Nucleus accumbens (tissue), 56 donors: ENCODE measurements at places on chromosomes 3 and 15.

DNA sequence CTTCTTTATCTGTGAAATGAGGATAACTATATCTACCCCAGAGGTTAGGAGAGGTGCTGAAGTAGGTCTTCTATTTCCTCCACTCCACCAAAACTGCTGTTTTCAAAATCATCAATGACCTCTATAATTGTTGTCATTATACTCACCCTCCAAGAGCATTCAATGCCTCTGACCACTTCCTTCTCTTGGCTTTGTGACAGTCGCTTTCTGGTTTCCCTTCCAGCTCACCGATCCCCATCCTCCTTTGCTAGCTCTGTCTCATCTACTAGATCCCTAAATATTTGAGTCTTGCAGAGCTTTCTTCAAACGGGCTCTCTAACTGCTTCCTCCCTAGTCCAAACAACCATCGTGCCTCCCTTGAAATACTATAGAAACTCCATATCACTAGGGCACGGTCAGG, 153.5 kb downstream of the RPLP1 start:
- no peak for DNase-seq

DNA sequence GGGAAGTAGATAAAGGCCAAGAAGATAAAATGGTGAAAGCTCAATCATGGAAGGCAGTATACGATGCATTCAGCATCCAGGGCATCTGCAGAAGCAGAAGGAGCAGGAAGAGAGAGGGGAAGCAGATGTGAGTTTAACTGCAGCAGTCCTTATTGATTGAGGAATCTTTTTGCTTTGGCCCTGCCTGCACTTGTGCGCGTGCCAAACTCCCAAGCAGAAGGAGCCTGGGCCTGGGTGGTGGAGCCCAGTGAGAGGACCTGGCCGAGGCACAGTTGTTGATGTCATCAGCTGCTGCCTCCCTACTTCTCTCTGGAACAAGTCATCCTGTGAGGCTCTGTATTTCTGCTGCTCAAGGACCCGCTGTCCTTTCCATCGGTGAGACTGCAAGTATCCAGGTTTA, 65.5 kb upstream of the ROPN1 start:
- DNase-seq: no peak

GRCh38 chr15:31387092-31387478, 60.5 kb downstream of the KLF13 start:
- DNase-seq: no peak

- no peak for DNase-seq
Measured at GRCh38 chr3:144343343-144343742, 371.7 kb downstream of the DIPK2A start.

DNA sequence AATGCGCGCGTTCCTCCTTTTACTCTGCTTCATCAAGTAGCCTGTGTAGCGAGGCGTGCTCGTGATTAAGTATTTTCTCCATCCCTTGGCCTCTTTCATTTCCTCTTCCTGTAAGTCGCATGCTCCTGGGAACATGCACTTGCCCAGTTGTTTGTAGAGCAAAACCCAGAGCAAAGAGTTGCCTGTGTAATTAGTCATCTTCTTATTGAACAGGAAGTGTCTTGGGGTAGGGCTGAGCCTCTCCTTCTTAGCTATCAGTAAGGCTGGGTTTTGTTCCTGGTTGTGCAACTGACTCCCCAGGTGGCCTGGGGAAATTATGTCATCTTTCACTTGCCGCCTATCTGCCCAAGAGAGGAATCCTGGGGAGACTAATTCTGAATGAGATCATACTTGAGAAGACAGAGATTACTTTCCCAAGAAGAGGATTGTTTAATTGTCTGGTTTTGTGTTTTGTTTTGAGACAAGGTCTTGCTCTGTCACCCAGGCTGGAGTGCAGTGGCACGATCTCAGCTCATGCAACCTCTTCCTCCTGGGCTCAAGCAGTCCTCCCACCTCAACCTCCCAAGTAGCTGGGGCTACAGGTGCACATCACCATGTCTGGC, 14.9 kb downstream of the LIPH start:
- DNase-seq: no peak

GRCh38 chr15:53272116-53272515, 482.0 kb upstream of the ONECUT1 start:
- DNase-seq: no peak

- DNase-seq: no peak
Measured at GRCh38 chr3:38549957-38550840, 54.1 kb downstream of the EXOG start.

DNA sequence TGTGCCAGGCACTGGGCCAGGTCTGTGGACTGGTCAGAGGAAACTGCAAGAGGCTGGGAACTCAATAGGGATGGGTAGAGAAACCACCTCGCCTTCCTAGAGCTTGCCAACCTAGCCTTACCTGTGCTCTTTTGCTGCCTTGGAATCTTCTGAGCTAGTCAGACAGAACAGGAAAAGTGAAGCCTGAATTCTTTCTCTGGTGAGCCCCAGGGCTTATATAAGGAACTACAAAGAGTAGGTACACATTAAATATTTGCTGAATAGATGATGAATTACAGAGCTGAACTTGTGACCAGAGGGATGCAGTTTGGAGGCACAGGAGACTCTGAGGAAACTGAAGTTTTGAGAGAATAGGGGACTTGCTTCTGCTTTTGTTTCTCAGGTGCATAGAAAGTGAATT, 15.6 kb upstream of the FBXW12 start:
- no peak for DNase-seq

DNA sequence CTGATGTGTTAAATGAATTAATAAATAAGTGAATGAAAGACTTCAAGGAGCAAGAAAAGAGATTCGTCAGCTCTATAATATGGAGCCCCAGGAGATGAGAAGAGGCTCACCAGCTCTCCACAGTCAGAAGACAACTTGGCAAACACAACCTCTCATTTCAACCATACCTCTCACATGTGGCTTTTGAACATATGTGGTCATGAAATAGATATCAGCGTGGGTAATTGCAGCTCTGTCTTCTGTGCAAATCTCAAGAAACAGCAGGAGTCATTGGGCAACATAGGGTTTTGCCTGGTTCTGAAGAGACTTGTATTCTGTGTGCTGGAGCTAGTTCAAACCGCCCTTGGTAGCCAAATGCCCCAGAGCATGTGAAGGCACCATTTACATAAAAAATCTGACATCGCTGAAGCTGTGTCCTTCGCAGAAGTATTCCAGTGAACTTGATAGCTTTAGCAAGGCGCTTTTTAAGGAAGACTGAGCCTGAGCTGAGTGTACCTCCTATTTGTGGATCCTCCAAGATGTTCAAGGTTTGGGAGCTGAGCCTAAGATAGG, 8.4 kb downstream of the CX3CR1 start:
- DNase-seq: no peak

DNA sequence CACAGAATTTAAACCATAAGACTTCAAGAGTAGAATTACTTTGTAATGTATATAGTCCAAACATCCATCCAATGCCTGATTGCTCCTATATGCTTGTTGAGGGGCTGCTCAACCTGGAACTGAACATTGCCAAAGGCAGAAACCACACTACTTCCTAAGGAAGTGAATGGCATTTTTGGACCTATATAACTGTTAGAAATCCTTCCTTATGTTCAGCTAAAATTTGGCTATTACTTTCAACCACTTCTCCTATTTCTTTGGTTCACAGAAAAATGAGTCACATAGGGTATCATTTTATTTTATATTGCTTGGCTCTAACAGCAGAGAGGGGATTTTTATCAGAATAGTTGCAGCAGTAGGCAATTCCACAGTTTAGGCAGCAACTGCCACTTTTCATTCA, 342.1 kb downstream of the SLC9A9 start:
- DNase-seq: no peak

DNA sequence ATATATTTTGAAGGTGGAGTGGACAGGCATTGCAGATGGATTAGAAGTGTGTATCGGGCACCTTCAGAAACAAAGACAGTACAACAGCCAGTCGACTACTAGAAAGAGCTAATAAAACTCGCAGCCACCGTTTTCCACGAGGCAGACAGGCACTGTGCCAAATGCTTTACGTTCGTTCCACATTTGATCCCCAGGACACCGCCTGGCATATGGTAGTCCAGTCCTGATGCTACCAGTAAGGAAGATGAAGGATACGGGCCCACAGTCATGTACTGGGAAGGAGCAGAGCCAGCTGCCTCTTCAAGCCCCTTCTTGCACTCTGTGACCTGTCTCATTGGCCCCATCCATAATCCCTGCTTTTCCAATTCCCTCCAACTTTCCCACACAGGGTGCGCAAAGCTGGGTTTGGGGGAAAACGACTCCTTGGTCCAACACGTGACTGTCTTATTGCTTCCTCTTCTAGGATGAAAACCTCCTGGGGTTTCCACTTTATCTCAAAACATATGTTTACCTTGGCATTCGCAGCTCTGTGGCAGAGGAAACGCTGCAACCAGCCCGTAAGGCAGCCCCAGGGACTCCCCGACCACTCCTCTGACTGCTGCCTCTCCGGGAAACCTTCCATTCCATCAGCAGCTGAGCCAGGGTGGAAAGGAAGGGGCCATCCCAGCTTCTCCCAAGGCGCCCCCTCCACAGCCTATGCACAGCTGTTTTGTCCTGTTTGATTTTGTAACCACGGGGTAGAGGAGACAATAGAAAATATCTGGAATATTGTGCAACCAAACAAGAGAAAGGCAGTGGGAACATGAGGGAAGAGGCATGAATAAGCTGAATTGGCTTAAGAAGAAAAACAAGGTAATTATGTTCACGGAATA, 107.4 kb downstream of the ADAMTS17 start:
- no peak for DNase-seq
